ENCODE measurements at places on chromosomes 5 and 9.

- no peak for DNase-seq
Observed at GRCh38 chr9:33249983-33250382, 10.0 kb downstream of the SPINK4 start.

DNA sequence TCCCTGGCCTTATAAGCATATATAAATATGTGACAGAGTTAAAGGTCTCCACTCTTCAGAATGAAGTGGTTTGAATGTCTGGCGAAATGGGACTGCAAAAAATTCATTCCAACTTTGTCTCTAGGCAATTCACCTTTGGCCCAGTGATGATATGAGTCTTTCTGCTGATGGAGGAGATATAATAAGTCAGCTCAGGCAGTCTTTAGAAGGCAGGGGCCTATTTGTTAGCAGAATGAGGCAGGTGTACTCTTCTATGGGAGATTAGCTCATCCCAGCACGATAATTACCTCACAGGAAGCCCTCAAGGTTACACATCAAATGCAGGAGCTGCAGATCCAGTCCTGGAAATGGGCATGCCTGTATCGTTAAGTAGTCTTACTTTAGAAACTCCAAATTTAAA is 300.5 kb downstream of the NR2F1-AS1 start:
- no peak for DNase-seq

- no peak for DNase-seq
Observed at GRCh38 chr9:22382331-22382730, 64.3 kb upstream of the DMRTA1 start.

- no peak for DNase-seq
Observed at GRCh38 chr5:171945066-171945465, 61.4 kb downstream of the FBXW11 start.

DNA sequence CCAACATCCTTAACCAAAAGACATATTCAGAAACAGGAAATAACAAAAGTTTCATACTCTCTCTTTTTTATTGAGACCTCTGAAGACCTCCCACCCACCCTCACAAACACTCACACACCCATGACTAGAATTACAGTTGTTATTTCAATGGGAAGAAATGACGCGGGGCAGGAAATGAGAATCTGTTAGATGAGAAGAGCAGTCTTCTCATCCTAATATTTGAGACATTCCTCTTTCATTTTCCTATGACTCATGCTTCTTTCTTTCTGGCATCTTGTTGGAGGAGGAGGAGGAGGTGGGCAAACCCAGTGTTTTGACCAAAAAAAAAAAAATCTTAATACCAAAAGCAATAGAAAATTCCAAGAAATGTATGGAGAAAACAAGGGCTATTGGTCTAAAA is 179.5 kb upstream of the TARS1 start:
- no peak for DNase-seq

GRCh38 chr5:27473307-27474046 is 435.1 kb upstream of the CDH9 start:
- DNase-seq: no peak

DNA sequence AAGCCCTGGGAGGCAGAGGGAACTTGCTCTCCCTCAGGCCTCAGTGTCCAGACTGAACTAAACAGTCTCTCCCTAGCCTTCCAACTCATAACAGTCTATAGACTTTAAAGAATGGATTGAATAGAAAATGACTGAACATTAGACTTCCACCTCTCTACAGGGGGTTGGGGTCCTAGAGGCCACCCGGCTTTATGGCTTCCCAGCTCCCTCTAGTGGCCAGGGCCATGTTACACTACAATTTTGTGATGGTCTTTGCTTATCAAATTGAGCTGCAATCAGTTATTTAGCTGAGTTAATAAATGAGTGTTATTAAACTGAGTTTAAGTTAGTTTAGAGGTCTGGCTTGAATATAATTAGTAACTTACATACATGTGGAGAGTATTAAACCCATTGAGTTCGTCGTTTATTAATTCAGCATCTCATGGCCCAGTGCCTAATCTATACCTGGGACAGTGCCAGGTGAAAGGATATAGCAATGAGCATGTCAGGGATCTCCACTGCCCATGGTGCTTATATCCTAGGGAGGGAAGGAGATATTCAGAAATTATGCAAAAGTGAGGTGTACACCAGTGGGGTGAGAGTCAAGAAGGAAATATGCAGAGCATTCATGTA is 105.2 kb downstream of the SH3TC2 start:
- peak; percentile 14 for DNase-seq

DNA sequence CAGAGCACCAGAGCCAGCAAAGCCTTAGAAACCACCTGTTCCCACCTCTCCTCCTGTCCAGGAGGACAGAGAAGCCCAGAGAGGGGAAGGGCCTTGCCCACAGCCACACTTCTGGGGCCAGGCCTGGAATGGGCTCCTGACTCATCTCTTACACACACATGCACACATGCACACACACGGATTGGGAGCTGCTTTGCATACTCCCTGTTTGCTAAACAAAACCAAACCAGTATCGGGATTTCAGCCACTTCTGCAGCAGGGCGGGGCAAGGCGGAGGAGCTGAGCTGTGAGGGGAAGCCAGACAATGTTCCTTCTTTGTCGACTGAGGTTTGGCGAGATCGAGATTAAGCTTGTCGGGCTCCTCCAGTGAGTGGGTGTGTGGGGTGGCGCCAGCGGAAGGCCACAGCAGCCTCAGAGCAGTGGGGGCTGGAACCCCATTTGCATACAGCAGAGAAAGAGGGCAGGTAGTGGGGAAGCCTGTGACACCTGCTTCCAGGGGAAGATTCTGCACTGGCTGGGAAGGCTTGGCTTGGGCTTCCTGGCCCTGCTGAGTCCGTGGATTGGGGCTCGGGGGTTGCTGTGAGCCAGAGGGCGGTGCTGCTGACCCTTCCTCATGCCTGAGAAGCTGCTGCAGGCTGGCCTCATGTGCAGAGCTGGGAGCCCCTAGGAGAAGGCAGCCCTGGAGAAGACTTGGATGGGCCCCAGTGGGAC is 16.1 kb downstream of the GFI1B start:
- DNase-seq: no peak

GRCh38 chr9:125412166-125412565 is 150.5 kb downstream of the GAPVD1 start:
- DNase-seq: no peak

DNA sequence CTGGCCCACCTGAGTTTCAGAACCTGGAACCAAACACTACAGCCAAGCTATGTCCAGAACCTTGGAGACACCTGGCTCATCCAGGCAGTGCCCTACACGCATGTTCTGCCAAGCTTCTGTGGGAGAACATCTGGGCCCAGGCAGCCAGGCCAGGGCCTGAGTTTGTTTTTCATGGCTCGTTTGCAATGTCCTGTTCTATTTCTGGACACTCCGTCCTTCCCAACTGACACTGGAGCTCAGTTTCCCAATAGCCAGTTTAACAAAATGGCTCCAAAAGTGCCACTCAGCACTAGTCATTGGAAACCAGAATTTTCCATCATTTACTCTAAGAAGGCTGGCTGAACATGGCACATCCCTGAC is 38.6 kb downstream of the SH3RF2 start:
- DNase-seq: no peak

All from activated T-cell treated with anti-CD3 and anti-CD28 coated beads for 48 hours (primary cell).